ENCODE measurements at places on chromosomes 5 and 9.
A peak's percentile ranks its signal among the peaks of the same experiment; 100 is the strongest.

GRCh38 chr5:38547257-38547656 is 9.2 kb downstream of the LIFR start:
- DNase-seq: peak; percentile 18

- DNase-seq: no peak
These were observed 13.3 kb downstream of the ANXA6 start for GRCh38 chr5:151144275-151144674.

- DNase-seq: no peak
These were observed 53.2 kb upstream of the C9orf72 start for GRCh38 chr9:27626244-27627187.

DNA sequence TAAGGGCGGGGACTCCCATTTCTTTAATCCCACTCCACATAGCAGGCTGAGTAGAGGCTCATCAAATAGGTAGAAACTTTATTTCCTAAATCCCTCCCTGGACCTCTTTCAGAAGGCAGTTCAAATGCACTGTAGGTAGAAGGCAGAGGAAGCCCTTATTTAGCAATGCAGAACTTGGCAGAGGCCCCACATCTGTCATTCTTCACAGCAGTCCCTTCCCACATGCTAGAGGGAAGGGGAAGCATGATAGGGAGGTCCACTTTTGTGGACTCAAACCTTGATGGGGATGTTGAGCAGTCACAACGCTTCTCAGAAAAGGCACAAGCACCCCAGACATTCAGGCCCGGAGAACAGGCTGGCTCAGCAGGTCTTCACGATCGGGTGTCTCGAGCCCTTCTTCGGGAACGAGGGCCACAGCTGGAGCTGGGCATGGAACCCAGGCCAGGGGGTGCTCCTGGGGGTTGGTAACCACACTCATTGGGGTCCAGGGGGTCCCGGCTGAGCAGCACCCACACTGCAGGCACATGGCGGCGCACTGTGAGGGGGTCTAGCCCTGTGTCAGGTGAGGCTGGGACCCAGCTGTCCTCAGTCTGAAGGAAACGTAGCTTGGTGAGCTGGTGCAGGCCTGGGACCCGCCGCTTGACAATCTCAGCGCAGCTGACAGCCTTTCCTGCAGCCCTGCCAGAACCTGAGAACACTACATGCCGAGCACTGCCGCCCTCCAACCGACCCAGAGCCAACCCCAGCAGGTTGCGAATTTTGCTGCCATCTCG is 1.3 kb downstream of the RPP25L start:
- DNase-seq: no peak

DNA sequence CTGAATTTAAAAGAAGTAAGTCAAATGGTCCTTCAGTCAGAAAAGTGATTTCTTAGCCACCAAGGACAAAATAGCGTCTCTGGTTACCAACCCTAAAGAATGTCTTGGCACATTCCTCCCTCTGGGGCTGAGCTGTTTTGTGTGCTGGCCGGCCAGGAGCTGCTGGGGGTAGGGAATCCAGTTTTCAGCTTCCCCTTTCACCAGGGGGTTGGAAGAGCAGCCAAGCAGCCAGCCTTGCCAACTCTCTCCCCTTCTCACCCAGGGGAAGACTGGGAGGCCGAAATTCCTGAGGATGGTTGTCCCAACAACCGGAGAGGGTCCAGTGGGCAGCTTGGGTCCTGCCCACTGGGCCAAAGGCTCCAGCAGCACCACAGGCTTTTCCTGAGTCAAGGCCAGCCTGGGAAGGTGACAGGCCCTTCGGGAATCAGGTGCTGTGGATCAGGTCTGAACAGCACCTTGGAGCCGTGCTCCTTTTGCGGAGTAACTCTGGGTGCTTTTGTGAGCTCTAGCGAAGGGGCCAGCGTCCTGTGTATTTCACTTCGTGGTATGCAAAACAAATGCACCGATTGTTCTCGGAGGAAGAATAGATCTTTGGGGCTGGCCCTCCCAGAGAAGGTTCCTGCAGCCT is 4.2 kb downstream of the WWC1 start:
- peak; percentile 78 for DNase-seq

DNA sequence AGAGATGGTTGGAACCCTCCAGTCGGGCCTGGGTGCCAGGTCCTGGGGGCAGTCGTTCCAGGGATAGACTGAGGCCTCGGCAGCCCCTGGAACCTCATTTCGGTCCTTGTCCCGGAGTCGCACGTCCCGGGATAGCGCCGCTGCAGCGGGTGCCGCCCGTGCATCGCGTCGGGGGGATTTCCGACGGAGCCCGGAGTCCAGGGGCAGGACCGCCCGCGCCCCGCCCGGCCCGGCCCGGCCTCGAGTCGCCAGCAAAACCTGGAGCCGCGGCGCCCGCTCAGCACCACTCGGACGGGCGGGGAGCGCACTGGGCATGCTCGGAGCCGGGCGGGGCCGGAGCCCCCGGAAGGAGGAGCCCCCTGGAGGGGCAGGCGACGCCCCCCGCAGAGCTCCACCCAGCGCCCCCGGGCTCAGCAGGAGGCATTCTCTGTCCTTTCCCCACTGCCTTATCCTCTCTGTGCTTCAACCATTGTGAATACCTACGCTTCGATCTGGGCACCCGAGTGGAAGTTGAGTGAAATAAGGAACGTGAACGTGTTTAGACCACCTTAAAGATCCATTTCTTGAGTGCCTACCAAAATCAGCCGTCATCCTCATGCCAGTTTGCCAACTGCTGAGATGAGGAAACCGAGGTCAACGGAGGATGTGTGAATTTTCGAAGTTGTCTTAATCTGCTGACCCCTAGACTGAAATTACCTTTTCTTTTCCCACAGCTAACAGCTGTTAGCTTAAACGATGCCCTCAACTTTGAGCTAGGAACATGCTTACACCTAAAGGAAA is 1.7 kb upstream of the PTPN3 start:
- DNase-seq: no peak

- DNase-seq: peak; percentile 28
These were observed 333.7 kb downstream of the ELAVL2 start for GRCh38 chr9:23492126-23493002.

GRCh38 chr9:4214486-4214885 is 85.4 kb downstream of the GLIS3 start:
- DNase-seq: peak; percentile 69

DNA sequence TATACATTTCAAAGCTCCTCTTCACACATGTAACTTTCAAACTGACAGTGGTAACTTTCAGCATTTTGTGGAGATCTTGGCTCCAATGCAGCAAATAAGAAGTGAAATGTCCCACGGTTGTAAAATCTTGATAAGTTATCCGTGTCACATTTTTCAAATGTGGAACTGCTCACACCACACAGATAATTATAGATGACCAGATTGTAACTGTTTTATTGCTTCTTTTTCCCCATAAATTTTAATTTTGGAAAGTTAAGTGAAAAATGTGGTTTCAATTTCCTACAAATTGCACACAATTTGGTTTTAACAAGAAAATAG is 347.1 kb downstream of the EBF1 start:
- peak; percentile 66 for DNase-seq

DNA sequence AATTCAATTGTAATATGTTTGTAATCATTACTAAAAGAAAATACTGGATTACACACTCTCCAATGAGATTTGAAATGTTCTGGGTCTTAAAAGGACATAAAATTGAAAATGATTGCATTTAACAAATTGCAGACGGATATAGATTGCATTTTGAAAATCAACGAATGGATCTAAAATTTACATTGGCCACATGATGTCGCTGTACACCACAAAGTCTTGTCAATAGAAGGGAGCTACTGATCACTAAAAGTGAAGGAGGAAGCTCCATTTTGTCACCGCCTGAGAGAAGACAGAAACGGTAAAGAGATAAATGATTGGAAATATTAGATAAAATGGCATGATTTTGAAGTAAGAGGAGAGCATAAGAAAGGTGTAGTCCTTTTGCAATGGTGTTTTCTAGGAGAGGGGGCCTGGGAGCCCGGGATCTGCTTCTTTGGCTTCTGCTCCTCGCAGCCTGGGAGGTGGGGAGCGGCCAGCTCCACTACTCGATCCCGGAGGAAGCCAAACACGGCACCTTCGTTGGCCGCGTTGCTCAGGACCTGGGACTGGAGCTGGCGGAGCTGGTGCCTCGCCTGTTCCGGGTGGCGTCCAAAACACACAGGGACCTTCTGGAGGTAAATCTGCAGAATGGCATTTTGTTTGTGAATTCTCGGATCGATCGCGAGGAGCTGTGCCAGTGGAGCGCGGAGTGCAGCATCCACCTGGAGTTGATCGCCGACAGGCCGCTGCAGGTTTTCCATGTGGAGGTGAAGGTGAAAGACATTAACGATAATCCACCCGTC is at the start of gene PCDHA1:
PCDHA1 (plus strand) TSS at position 236 of the 782 bp plus-strand sequence.
- DNase-seq: no peak

DNA sequence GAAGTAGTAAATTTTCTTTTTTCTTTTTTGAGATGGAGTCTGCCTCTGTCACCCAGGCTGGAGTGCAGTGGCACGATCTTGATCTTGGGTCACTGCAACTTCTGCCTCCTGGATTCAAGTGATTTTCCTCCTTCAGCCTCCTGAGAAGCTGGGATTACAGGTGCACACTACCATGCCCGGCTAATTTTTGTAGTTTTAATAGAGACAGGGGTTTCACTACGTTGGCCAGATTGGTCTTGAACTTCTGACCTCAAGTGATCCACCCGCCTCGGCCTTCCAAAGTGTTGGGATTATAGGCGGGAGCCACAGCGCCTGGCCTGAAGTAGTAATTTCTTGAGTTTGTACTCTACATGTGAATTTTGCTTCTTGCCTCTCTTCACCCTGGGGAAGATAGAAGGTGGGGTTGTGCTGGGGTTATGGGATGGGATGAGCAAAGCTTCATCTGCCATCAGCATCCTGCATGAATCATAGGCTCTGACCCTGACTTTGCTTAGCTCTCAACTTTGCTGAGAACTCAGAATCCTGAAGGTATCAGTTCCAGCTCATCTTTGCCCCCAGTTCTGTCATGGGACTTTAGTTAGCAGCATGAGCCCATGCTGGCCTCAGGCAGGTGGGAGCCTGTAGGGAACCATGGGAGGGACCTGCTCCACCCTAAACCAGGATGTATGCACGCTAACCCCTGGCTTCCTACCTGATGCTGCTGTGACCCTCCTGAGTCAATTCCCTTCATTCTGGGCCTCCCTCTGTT is 9.3 kb upstream of the CCL21 start:
- no peak for DNase-seq

DNA sequence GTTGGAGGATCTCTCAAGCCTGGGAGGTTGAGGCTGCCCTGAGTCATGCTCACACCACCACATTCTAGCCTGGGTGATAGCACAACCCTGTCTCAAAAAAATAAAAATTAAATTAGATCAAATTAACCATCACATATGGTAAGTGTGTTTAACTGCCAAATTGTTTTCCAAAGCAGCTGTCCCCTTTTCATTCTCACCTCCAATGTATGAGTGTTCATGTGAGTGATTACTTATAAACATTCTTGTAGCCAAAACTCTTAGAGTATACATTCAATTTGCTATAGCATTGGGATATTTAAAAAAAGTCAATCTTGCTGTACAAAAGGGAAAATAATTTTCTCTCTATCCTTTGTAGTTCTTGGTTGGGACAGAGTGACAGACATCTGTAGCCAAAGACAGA is 53.4 kb upstream of the SNAPC3 start:
- no peak for DNase-seq

DNA sequence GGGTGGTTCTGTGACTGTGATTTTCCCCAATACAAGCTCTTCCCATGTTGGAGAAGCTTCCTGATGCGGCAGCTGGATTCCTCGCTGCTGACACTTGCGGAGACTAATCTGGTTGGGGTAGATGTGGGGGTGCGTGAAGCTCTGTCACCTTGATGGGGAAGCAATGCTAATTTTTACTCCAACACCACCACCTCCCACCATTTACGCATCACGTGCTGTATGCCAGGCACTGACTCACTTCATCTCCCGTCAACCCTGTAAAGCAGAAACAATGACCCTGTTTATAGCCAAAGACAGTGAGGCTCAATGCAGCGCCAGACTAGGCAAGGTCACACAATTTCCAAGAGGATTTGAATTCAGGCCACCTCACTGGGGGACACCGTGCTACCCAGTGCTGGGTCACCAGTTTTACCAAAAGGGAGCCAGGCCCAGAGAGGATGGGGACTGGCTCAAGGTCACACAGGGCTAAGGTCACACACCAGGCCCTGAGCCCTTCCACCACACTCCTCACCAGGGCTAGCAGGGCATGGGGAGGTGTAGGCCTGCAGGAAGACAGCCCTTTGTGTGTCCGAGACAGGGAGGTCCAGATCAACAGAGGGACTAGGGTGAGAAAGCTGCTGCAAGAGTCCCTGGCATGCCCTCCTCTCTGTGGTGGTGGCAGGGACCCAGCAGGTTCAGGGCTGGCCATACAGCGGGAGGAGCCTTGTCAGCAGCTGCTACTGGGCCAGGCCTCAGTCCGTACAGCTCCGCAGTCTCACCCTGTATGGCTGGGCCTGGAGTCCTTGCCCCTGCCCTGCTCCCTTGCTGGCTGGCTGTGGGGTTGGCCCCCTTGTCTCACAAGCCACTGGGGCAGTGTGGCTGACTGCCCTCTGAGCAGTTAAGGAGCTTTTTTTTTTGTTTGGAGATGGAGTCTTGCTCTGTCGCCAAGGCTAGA is 3.3 kb downstream of the STKLD1 start:
- DNase-seq: no peak

- DNase-seq: no peak
These were observed 392.3 kb downstream of the DMAC1 start for GRCh38 chr9:7407246-7407645.

GRCh38 chr5:43533646-43534045 is 18.7 kb upstream of the C5orf34 start:
- DNase-seq: no peak

- DNase-seq: no peak
These were observed 57.6 kb upstream of the SH3GL2 start for GRCh38 chr9:17521100-17521855.

DNA sequence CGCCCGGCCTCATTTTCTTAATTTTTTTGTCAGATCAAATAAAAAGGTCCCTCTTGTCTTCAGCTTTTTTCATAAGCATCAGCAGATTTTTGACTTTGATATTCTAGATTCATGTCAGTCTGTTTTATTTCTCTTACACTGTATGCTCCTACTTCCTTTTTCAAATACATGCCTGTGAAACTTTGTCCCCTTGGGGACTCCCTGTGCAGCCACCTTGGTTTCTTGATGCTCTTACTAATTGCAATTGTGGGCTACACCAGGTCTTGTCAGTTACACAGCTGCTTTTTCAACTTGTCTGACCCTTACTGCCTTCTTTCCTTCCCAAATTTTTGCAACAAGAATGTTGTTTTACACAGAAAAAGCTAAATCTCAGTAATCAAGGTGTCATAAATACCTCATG is 238.2 kb upstream of the KCNN2 start:
- DNase-seq: no peak

- DNase-seq: no peak
These were observed 1108.3 kb upstream of the DMAC1 start for GRCh38 chr9:8907868-8908267.

DNA sequence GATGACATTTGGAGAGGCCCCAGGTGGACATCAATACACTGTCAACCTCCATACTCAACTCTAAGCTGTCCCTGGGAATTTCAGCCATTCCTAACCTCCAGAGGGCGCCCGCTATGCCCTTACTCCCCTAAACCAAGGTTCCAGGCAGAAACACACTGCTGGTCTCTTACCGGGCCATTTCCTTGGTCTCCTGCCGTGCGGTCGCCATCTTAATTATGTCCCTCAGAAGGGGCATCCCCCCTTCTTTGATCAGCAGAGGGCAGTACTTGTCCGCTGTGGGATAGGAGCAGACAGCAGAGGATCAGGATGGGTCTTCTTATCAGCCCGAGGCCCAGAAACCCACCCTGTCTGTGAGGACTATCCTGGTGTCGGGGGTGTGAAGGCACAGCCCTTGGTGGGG is 9.3 kb upstream of the ZDHHC12 start:
- peak; percentile 67 for DNase-seq

GRCh38 chr9:129487658-129488483 is 133.0 kb downstream of the C9orf50 start:
- peak; percentile 77 for DNase-seq
